ENCODE measurements at places on chromosomes 1 and 21.

DNA sequence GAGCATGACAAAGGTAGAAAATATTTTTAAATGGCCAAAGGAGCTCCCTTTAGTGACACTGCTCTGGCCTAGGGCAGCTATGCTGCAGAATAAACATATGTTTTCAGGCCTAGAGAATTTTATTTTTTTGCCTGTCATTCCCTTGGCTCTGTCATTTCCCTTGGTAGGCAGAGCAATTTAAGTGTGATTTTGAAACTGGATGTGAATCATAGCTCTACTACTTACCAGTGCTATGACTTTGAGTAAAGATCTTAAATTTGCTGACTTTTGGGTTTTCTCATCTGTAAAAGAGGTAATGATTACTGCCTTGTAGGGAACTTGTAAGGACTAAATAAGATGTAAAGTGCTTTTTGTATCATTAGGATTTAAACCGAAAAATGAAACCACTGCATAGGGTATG, 189.0 kb upstream of the ZRANB2 start:
- DNase-seq: no peak

- DNase-seq: peak; percentile 74
Measured at GRCh38 chr1:235708390-235708962, 58.9 kb upstream of the GNG4 start.

GRCh38 chr1:177476676-177477075, 305.9 kb downstream of the BRINP2 start:
- DNase-seq: no peak

- DNase-seq: no peak
Measured at GRCh38 chr1:185929776-185930175, 195.6 kb downstream of the HMCN1 start.

DNA sequence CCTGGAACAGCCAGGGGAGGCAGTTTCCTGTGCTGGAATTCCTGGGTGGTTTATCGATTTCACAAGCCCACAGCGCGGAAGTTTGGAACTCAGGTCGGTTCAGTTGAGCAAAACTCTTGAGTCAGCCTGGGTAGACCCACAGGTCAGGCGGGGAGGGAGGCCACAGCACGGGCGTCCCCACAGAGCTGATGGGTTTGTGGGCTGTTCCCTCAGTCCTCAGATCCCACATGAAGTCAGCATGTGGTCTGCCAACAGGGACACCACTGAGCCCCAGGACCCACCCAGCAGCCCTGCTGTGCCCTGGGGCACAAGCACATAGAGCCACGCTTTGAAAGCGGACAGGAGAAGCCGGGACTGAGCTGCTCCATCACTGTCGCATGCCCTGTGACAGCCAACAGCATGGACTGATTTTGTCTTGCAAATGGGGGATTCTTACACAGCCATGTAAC, 17.4 kb downstream of the BMP8A start:
- DNase-seq: no peak

DNA sequence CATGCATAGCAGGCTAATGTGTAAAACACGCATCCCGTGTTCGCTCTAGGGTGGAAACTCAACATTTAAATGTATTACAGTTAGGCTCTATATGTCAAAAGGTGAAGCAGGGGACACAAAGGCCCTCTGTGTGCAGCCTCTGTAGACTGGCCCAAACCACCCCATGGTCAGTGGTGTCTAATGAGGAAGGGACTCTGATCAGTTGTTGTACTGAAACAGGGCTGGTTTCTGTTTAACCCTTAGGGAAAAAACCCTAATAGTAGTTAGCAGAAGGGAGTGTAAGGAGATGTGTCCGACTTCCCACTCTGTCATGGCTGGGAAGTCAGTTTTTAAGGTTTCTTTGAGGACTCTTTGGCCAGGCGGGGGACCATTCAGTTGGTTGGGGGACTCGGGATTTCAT, 21.5 kb upstream of the CD2 start:
- no peak for DNase-seq

DNA sequence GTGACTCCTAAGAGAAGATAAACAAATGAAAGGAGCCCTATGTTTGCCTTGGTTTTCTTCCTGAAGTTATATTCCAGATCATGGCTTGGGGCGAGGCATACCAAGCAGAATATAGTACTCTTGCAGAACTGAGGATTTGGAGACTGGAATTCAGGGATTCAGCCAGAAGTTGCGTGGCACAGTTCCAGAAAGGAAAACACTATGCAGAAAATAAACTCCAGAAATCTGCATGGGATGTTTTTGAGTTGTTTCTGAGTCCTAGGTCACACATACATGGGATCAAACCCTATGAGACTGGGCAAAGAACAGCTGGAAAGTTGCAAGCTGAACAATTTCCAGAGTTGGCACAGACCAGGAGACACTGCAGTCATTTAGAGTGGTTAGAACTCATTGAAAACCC, 42.9 kb upstream of the IFFO2 start:
- no peak for DNase-seq

- DNase-seq: no peak
Measured at GRCh38 chr1:30575066-30575465, 148.3 kb downstream of the MATN1 start.

GRCh38 chr1:154193821-154194220, 1.9 kb upstream of the TPM3 start:
- DNase-seq: no peak

- DNase-seq: no peak
Measured at GRCh38 chr1:7536891-7537591, 234.1 kb upstream of the VAMP3 start.

DNA sequence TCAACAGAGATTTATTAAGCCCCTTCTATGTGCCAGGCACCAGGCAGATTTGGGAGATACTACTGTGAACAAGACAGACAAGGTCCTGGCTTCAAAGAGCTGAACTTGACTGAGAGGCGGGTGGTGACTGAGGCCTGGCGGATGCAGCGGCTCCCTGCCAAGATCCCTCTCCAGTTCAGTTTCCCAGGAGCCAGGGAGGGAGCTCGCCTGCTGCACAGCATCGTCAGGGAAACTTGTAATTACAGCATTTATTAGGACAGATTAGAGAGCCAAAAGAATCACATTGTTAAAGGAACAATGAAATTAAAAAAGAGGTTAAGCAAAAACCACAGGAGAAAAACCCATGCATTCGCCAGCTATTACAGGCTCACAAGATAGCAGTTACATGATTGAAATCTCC, 55.3 kb downstream of the ETS2 start:
- DNase-seq: no peak

DNA sequence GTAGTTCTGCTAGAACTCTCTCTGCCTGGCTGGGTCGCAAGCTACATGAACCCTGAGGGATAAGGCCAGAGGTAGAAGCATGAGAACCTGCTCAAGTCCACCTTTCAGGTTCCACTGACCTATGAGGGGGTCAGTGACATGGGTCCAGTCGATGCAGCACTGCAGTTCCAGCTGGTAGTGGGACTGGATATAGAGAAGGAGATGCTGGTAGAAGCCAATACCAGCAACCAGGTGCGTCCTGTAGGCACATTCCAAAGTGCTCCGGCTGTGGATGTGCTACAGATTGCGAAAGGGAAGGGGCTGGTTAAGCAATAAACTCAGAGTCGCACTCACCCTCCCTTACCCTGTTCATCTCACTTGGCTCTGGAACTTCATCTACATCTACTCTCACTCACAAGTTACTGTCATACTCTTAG, 5.7 kb downstream of the SMG5 start:
- DNase-seq: no peak

DNA sequence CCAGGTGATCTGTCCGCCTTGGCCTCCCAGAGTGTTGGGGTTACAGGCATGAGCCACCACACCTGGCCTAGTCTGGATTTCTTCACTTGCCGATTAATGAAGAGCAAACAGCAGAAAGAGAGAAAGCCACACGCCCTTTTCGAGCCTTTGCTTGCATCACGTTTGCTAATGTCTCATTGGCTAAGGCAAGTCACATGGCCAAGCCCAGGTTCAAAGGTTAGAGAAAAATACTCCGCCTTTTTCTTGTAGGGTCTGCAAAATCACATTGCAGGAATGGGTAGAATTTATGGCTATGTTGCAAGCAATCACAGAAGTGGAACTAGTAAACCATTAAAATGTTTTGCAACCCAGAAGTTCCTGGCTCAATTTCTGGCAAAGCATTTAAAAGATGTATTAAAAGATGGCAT, 26.8 kb upstream of the BACH1 start:
- DNase-seq: no peak

DNA sequence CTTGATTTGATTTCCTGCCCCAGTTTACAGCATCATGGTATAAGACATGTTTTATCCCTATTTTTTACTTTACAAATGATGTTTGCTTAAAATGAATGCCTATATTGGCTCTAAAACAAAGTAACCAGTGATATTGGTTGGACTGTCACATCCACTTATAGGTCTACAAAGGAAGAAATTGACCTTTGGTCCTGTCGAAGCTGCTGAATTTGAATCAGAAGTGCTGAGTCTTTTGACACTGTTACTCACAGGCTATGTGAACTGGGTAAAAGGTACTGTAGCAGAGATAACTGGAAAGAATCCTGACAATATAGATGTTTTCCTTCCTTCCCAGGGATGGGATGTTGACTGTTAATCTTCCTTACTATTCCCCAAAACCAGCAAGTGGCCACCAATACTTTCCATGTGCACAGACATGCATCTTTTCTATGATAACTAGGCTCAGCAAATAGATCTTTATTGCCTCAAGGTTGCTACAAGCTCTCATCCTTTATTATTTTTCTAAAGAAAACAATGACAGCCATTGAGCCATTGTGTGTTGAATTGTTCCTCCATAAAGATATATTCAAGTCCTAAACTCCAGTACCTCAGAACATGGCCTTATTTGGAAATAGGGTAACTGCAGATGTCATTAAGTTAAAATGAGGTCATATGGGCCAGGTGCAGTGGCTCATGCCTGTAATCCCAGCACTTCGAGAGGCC, 175.9 kb upstream of the NR5A2 start:
- no peak for DNase-seq

GRCh38 chr1:21659924-21660326, 9.2 kb downstream of the RAP1GAP start:
- no peak for DNase-seq

GRCh38 chr1:11918799-11919519, 7.3 kb downstream of the KIAA2013 start:
- DNase-seq: peak; percentile 70

- no peak for DNase-seq
Measured at GRCh38 chr1:241821363-241821762, 26.6 kb upstream of the EXO1 start.

GRCh38 chr1:26608895-26609294, 79.3 kb downstream of the RPS6KA1 start:
- no peak for DNase-seq

DNA sequence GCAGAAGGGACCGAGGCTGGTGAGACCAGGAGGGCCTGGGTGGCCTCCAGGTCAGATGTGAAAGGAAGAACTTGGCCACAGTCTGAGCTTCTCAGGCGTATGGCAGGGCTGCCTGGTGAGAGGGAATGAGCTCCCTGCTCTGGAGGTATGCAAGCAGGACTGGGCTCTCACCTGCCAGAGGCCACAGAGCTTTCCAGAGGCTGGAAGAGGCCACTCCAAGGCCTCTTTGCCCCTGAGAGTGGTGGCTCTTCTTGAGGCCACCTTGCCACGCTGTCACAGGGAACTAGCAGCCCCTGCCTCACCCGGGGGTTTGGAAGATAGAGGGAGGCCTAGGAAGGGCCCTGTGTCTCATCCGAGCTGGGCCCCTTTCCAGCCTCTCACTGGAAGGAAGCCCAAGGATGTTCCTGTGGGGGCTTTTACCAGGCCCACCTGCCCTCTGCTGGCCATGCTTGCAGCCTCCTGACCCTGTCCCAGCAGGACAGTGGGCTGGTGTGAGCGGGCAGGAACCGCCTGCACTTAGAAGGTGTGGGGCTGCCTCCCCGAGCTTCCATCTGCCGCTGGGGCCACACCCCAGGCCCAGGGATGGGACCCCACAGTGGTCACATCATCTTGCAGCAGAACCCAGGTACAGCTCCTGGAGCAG, 10.0 kb downstream of the PCSK9 start:
- DNase-seq: no peak

GRCh38 chr1:203858055-203858454, 3.3 kb upstream of the SNRPE start:
- peak; percentile 76 for DNase-seq

- no peak for DNase-seq
Measured at GRCh38 chr1:45221716-45222115, 15.3 kb upstream of the ZSWIM5 start.

GRCh38 chr1:167974698-167975097, 37.8 kb upstream of the MPC2 start:
- DNase-seq: no peak

GRCh38 chr1:183989078-183989577, 48.4 kb downstream of the COLGALT2 start:
- peak; percentile 69 for DNase-seq

DNA sequence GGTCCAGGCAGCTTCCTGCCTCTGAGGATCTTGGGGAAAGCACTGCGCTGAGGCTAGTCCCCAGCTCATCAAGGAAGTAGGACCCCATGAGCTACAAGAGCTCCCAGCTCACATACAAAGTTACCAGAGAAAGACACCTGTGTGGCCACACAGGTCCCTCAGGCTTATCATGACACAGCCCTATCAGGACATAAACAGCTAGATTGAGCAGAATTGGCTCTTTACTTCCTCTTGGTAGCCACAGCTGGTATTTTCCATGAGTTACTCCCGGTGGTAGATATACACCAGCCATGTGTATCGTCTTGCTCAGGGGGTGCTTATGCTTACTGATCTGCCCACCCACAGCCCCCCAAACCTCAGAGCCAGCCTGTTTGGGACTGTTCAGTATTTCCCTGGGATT, 1.2 kb downstream of the LENEP start:
- no peak for DNase-seq

DNA sequence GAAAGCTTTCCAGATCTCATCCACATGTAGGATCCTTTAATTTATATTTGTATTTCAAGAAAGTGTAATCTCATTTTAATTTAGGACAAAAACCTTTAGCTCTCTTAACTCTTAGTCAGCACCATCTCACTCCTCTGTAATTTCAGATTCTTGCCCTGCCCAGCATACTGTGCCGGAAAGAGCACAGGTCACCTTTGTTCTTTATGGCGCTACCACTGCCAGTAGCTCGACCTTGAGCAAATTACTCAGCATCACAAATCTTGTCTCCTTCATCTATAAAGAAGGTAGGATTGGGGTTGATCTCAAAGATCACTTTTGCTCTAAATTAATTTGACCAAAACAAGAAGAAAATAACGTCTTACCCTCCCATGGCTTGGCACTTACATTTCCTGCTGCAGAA, 56.1 kb upstream of the ZC3H11B start:
- no peak for DNase-seq

Data from ACHN (cell line).